ENCODE measurements at places on chromosomes 2 and 18.

- no peak for DNase-seq
Observed at GRCh38 chr2:221777119-221777518, 205.0 kb upstream of the EPHA4 start.

GRCh38 chr2:173854141-173854540 is 111.0 kb downstream of the SP3 start:
- DNase-seq = no peak

DNA sequence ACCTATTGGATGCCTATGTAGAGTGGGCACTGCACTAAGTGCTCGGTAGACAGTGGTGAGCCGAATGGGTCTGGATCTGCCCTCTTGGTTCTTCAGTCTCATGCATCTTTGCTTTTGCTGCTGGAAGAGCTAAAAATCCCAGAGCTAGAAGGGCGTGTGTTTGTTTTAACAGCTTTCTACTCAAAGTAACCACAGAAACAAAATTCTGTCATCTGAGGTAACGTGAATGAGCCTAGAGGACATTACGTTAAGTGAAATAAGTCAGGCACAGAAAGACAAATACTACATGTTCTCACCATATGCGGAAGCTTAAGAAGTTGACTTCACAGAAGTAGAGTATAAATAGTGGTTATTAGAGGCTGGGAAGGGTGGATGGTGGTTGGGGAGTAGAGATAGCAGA is 119.8 kb downstream of the PLB1 start:
- DNase-seq = no peak

- no peak for DNase-seq
Observed at GRCh38 chr2:202608142-202608852, 26.5 kb upstream of the FAM117B start.
